DND-41 (cell line): ENCODE measurements at places on chromosomes 1 and 21.

GRCh38 chr1:205321162-205321958 is at the start of gene NUAK2:
TSS of gene NUAK2 (minus strand) at chr1:205321745. CDS start at chr1:205321628, 117 bp downstream.
- H3K4me3 ChIP-seq: no peak within 1 kb of the TSS
- no peak within 1 kb of the TSS for H3K27ac ChIP-seq
- no peaks in the 10 kb centered on the region for H3K36me3 ChIP-seq
- peaks cover 4% of the 10 kb centered on the region for H3K27me3 ChIP-seq
- DNase-seq: no peak

GRCh38 chr1:160620942-160621632 is 25.8 kb downstream of the SLAMF1 start:
- no peaks in the 10 kb centered on the region for H3K36me3 ChIP-seq
- peaks cover 56% of the 10 kb centered on the region for H3K4me1 ChIP-seq
- no peak for DNase-seq
- no peaks in the 10 kb centered on the region for H3K27me3 ChIP-seq

GRCh38 chr1:230186003-230186863 is 119.2 kb downstream of the GALNT2 start:
- H3K4me1 ChIP-seq: peaks cover 49% of the 10 kb centered on the region
- no peak for DNase-seq
- H3K27me3 ChIP-seq: no peaks in the 10 kb centered on the region

DNA sequence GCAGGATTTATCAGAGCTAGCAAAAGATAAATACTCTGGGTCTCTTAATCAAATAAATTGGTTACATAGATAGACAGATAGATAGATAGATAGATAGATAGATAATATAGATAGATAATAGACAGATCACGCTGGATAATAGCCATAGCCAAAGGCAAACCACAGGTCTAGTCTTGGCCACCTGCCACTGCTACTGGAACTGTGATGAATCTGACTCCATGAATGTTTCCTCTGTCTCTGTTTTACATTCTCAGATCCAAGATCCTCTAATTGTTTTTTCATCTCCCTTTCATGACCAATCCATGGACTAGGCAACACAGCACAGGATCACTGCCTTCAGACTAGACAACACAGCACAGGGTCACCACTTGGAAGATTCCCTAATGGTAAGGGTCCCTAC is 444.7 kb upstream of the NFIA start:
- no peaks in the 10 kb centered on the region for H3K36me3 ChIP-seq
- H3K27me3 ChIP-seq: no peaks in the 10 kb centered on the region
- no peak overlapping the region for H3K27ac ChIP-seq

- H3K27me3 ChIP-seq: no peaks in the 10 kb centered on the region
- no peak for DNase-seq
- no peak overlapping the region for H3K27ac ChIP-seq
- H3K4me3 ChIP-seq: no peak overlapping the region
- no peaks in the 10 kb centered on the region for H3K36me3 ChIP-seq
Observed at GRCh38 chr1:225554216-225554812, 98.6 kb downstream of the ENAH start.

DNA sequence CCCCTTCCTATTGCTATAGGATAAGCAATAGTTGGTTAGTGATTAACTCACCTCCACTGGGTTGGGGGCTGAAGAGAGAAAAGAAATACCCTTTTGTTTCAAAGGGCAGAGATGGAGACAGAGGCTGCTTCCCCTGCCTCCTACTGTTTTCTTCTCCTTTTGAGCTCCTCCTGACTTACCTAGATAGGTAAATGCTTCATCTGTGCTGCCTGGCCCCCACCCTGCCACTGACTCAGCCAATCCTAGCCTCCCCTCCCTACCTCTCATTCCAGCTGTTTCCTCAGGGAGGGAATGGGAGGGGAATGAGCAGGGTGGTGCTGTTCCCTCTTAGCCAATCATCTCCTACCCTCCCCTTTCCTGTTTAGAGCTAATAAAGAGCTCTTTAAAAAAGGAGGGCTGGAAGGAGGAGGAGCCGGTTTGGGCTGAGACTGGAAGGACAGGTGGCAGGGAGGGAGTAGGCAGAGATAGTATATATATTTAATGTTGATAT is at the start of gene C1orf116:
Gene C1orf116, minus strand, starts transcription at position 229 of the 490 bp plus-strand sequence. CDS start 5,158 bp downstream, outside the sequence.
- H3K27me3 ChIP-seq: peaks cover 51% of the 10 kb centered on the region
- no peaks in the 10 kb centered on the region for H3K4me1 ChIP-seq
- no peak within 1 kb of the TSS for H3K27ac ChIP-seq
- DNase-seq: no peak
- no peaks in the 10 kb centered on the region for H3K36me3 ChIP-seq
- H3K4me3 ChIP-seq: no peak within 1 kb of the TSS

DNA sequence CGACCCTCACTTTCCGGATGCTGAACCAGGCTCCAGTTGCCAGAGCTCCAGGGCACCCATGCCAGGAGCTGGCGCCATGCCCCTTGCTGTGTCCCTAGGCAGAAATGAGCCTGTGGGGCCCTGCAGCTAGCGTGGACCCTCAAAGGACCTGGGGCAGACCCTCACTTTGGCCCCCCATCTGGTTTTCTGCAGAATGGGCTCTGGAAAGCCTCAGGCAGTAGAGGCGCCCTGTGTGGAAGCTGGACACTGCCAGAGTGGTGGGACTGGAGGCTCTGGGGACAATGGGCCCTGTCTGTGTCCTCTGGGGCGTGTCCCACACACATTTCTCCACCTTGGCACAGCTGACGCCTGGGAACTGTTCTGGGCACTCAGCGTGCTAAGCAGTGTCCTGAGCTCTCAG is 6.3 kb upstream of the AURKAIP1 start:
- H3K27ac ChIP-seq: no peak overlapping the region
- H3K36me3 ChIP-seq: peaks cover 11% of the 10 kb centered on the region
- DNase-seq: no peak
- no peak overlapping the region for H3K4me3 ChIP-seq

DNA sequence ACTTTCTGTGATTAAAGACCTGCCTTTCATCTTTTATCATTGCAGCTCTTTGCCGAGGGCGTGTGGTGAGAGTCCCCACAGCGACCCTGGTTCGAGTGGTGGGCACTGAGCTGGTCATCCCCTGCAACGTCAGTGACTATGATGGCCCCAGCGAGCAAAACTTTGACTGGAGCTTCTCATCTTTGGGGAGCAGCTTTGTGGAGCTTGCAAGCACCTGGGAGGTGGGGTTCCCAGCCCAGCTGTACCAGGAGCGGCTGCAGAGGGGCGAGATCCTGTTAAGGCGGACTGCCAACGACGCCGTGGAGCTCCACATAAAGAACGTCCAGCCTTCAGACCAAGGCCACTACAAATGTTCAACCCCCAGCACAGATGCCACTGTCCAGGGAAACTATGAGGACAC is 32.0 kb downstream of the PTGFRN start:
- no peak overlapping the region for H3K4me3 ChIP-seq
- no peaks in the 10 kb centered on the region for H3K27me3 ChIP-seq
- no peaks in the 10 kb centered on the region for H3K36me3 ChIP-seq
- DNase-seq: no peak

DNA sequence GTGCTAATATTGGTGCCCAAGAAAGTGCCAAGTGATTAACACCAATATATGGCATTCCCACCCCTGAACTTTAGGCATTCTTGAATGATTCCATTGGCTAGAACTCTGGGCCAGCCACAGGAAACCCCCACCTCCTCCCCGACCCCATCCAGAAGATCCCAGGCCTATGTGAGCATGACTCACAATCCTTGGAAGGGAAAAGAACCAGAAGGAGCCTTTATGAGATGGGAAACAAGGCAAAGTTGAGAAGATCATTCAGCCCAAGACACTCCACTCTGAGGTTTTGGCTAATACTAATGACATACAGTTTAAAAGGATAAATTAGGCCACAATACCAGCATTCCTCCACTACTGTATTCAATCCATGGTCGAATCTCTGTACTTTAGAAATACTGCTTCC is 21.8 kb downstream of the ELK4 start:
- no peak overlapping the region for H3K27ac ChIP-seq
- H3K27me3 ChIP-seq: no peaks in the 10 kb centered on the region
- H3K36me3 ChIP-seq: peaks cover 64% of the 10 kb centered on the region
- no peak for DNase-seq
- H3K4me1 ChIP-seq: no peaks in the 10 kb centered on the region

- H3K4me3 ChIP-seq: no peak overlapping the region
- H3K4me1 ChIP-seq: peaks cover 14% of the 10 kb centered on the region
- no peaks in the 10 kb centered on the region for H3K36me3 ChIP-seq
Observed at GRCh38 chr1:52558941-52559340, 6.0 kb upstream of the TUT4 start.

- H3K36me3 ChIP-seq: no peaks in the 10 kb centered on the region
- H3K4me1 ChIP-seq: no peaks in the 10 kb centered on the region
- H3K27ac ChIP-seq: no peak overlapping the region
Observed at GRCh38 chr1:81330111-81330510, 470.6 kb upstream of the ADGRL2 start.

- peaks cover 13% of the 10 kb centered on the region for H3K27me3 ChIP-seq
- H3K4me1 ChIP-seq: no peaks in the 10 kb centered on the region
- no peaks in the 10 kb centered on the region for H3K36me3 ChIP-seq
- no peak for DNase-seq
- no peak overlapping the region for H3K27ac ChIP-seq
Observed at GRCh38 chr1:164583835-164584539, 25.0 kb downstream of the PBX1 start.

GRCh38 chr1:165639821-165640623 is 9.0 kb downstream of the MGST3 start:
- DNase-seq: no peak
- H3K36me3 ChIP-seq: no peaks in the 10 kb centered on the region
- H3K27me3 ChIP-seq: no peaks in the 10 kb centered on the region
- H3K4me1 ChIP-seq: no peaks in the 10 kb centered on the region

DNA sequence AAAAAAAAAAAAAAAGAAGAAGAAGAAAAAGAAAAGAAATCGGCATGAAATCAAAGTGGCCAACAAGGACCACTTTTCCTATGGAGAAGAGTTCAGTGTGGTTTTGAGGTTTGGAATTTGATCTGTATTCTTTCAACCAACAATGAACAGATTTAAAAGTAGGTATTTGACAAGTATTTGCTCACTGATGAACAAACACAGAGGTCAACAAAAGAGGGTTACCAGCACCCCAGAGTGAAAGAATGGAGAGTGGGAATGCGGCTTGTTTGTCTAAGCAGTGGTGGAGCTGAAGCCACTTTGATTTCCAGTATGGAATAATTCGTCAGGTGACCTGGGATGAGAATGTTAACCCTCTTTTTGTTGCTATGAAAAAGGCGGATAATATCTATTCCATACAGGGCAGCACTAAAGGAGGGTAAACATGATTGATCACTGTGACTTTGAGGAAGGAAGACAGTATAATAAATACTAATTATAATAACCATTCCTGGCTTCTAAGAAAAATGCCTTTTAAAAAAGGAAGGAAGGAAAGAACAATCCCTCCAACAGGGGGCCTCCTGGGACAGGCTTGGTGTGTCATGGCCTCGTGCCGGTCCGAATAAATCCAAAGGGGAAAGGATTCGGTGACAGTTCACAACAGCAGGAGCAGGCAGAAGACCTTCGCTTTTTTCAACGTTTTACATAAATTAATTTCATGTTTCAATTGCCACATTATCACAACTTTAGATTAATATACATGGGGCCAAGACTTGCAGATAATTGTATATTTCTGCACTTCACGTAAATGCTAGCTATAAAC is 37.2 kb upstream of the SIM2 start:
- no peaks in the 10 kb centered on the region for H3K27me3 ChIP-seq
- H3K36me3 ChIP-seq: no peaks in the 10 kb centered on the region
- no peak for DNase-seq
- no peaks in the 10 kb centered on the region for H3K4me1 ChIP-seq

DNA sequence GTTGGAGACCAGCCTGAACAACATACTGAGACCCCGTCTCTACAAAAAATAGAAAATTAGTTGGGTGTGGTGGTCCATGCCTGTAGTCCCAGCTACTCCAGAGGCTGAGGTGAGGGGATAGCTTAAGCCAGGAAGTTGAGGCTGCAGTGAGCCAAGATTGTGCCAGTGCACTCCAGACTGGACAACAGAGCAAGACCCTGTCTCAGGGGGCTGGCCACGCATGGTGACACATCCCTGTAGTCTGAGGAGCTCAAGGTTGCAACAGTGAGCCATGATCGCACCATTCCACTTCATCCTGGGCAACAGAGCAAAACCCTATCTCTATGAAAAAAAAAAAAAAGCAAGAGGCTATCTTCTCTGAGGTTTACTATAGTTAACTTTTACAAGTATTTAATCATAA is 12.7 kb upstream of the UBE4B start:
- no peak for DNase-seq
- no peak overlapping the region for H3K4me3 ChIP-seq
- peaks cover 2% of the 10 kb centered on the region for H3K27me3 ChIP-seq
- no peak overlapping the region for H3K27ac ChIP-seq
- no peaks in the 10 kb centered on the region for H3K4me1 ChIP-seq

DNA sequence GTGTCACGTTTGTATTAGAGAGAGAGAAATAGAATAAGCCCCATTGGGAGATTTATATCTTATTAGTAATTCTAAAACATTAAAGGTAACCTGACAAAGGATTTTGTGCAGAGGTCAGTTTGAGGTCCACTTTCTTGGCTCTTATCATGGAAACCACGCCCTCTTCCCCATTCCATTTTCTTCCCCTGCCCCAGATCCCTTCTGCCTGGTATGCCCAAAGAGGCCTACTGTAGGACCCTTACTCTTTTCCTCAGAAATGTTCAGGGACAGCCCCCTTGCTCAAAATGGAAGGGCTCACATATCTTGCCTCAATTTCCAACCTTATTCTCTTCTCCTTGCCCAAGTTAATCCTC is 9.6 kb downstream of the CCDC185 start:
- no peaks in the 10 kb centered on the region for H3K27me3 ChIP-seq
- no peak for DNase-seq
- H3K27ac ChIP-seq: no peak overlapping the region

DNA sequence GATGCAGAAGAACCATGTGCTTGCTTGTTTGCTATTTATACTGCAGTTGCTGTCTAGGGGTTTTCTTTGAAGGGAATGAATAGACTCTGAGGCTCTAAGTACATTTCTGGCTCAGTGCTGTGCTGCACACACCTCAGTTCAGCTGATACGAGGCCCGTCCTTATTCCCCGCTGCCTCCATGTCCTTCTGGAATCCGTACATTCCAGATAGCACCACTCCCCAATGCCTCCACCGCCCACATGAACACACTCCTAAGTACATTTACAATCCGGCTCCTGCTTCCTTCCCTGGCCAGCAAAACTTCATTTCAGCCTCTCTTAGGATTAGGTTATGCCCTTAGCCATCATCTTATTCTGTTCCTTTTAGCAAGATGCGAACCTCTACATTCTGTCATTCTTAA is 57.1 kb downstream of the KCNC4 start:
- H3K4me1 ChIP-seq: no peaks in the 10 kb centered on the region
- no peaks in the 10 kb centered on the region for H3K36me3 ChIP-seq
- no peak overlapping the region for H3K4me3 ChIP-seq

DNA sequence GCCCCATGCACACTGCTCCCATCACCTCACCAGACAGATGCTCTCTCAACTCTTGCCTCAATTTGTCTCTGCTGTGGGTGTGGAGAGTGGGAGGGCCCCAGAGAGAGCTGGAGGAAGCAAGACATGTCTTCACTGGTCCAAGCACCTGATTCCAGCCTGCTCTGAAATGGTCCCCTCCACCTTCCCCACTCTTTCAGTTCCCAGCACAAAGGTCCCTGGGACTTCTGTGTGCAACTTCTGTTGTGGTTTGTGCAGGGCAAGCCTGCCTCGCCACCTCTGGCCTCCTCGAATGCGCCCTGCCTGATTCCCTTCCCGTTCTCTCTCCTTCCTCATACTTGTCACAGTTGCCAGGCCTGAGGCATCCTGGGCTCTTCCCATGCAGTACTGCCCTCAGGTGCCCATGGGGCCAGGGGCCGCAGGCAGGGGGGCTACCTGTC is 119.3 kb downstream of the SYT2 start:
- H3K36me3 ChIP-seq: no peaks in the 10 kb centered on the region
- H3K27ac ChIP-seq: no peak overlapping the region
- no peak overlapping the region for H3K4me3 ChIP-seq
- H3K4me1 ChIP-seq: no peaks in the 10 kb centered on the region

GRCh38 chr1:226737819-226738420 is 1.2 kb downstream of the ITPKB start:
- H3K27ac ChIP-seq: peak overlapping the region; percentile 95
- peaks cover 60% of the 10 kb centered on the region for H3K4me1 ChIP-seq
- DNase-seq: peak; percentile 46
